ENCODE measurements at places on chromosomes 3 and 15.

GRCh38 chr3:123028233-123028828 is 768 bp upstream of the SEMA5B start:
- peak; percentile 47 for DNase-seq

DNA sequence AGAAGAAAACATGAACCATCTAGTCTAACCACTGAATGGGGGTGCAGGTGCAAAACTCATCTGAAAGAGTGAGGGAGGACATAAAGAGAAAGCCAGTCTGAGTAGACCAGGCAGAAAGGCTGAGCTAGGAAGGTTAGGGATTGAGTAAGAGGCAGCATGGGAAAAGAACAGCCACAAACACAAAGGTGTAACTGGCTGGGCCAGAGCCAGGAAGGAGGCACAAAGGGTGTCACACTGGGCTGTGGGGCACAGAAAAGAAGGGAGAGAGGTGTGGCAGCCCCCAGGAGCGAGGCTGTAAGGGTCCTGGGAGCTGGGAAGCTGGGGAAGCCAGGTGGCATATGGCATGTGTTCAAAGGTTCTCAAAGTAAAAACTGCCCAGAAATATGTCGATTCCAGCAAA is 18.7 kb downstream of the IGSF11 start:
- no peak for DNase-seq

DNA sequence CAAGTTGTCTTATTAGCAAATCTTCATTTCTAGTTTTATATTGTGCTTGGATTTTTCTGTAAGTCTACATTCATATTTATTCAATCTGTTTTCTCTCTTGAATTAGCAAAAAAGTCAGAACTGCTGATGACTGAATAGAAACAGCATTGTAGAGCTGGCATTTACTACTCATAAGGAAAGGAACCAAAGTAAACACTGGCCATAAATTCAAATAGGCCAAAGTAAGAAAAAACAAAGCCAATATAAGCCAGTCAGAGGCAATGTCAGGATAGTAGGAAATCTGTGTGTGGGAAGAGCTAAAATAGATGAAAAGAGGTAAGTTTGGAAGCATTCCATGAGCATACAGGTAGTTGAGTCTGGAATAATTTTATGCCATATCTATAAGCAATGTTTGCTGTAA is 307.2 kb upstream of the SLITRK3 start:
- no peak for DNase-seq

DNA sequence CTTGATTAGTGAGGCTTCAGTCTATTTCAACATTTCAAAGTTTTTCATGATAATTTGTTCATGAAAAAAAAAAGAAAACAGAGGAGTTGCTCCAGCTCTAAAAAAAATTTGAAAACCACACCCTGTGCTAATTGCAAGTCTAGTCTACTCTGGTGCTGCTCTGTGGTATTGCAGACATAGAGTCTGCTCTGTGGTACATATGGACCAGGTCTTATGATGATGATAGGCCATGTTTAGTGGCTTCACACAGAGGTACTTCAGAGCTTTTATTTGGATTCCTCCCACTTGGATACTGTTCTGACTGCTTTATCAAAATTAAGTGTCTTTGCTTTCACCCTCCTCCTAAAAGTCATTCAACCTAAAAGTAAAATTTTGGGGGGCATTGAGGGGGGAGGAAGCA is 160.8 kb downstream of the ALCAM start:
- DNase-seq = no peak

GRCh38 chr15:100175406-100176114 is 166.2 kb downstream of the ADAMTS17 start:
- no peak for DNase-seq

DNA sequence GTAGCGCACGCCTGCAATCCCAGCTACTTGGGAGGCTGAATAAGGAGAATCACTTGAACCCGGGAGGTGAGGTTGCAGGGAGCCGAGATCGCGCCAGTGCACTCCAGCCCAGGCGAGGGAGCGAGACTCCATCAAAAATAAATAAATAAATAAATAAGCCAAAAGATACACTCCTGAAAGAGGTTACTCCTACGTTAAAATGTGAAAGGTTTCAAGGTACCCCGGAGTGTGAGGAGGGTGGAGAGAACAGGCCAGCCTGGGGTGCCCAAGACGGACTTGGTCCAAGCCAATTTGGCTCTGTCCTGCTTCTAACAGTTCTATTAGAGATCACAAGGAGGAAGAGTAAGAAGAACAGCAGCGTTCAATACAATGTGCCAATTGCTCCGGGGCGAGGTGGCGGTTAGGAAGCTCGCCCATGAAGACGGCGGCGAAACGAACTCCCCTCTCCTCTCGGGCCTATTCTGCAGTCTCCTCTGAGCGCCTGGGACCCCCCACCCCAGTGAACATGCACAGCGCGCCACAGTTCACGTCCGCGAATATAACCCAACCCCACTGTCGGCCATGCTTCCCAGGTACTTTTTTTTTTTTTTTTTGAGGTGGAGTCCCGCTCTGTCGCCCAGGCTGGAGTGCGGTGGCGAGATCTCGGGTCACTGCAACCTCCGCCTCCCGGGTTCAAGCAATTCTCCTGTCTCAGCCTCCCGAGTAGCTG is 942 bp downstream of the ELP6 start:
- DNase-seq = no peak

DNA sequence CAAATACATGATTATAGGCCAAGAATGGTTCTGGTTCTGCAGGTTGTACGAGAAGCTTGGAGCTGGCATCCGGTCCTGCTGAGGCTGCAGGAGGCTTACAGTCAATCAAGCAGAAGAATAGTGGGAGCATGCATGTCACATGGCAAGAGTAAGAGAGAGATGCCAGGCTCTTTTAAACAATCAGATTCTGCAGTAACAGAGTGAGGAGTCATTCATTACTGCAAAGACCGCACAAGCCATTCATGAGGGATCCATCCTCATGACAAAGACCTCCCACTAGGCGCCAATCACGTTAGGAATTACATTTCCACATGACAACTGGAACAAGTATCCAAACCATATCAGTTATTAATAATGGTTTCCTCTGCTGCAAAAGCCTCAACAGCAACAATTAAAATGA is 536.8 kb downstream of the CADM2 start:
- no peak for DNase-seq

DNA sequence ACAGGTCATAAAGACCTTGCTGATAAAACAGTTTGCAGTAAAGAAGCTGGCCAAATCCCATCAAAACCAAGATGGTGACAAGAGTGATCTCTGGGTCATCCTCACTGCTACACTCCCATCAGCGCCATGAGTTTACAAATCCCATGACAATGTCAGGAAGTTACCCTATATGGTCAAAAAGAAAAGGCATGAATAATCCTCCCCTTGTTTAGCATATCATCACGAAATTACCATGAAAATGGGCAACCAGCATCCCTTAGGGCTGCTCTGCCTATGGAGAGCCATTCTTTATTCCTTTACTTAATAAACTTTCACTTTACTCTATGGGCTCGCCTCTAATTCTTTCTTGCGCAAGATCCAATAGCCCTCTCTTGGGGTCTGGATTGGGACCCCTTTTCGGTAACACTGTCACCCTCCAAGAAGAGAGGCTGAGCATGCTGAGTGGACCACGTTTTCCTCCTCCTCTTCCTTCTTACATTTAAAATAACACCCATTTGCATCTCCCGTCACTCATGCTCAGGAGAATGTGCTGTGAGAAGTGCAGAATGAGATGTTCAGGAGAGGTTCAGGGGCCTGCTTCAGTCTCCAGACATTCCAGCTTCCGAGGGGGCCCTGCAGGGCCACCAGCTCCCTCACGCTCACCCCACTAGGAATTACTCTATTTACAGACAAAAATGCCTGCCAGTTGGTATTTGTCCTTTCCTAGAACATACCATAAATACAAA is 47.3 kb downstream of the NSMCE3 start:
- no peak for DNase-seq

GRCh38 chr15:40204100-40204499 is 34.8 kb upstream of the PAK6 start:
- DNase-seq = no peak

- no peak for DNase-seq
Observed at GRCh38 chr3:16433701-16434151, 79.8 kb downstream of the RFTN1 start.

- no peak for DNase-seq
Observed at GRCh38 chr3:14343338-14344112, 58.9 kb upstream of the SLC6A6 start.

GRCh38 chr15:84057714-84058331 is 177.8 kb upstream of the GOLGA6L4 start:
- no peak for DNase-seq

GRCh38 chr3:48400824-48401433 is 28.9 kb downstream of the FBXW12 start:
- DNase-seq = peak; percentile 20

DNA sequence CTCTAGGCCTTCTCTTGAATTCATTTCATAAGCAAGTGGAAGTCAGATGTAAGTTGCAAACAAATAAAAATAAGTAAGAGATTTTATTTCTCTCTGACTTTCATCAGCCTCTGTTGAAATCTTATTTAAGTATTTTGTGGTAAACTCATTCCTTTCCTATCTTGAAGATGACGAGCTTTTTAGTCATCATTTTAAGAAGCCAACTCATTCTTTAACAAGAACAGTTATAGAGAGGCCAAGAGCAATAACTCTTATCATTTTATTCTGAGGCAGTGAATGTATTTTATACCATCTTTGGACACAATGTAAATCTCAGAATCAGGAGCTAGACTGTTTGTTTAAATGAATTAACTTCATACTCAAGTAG is 147.5 kb upstream of the MBNL1 start:
- peak; percentile 92 for DNase-seq

GRCh38 chr3:160343132-160343531 is 55.9 kb downstream of the IFT80 start:
- DNase-seq = no peak

- no peak for DNase-seq
Observed at GRCh38 chr15:33649217-33649933, 318.9 kb upstream of the CHRM5 start.

DNA sequence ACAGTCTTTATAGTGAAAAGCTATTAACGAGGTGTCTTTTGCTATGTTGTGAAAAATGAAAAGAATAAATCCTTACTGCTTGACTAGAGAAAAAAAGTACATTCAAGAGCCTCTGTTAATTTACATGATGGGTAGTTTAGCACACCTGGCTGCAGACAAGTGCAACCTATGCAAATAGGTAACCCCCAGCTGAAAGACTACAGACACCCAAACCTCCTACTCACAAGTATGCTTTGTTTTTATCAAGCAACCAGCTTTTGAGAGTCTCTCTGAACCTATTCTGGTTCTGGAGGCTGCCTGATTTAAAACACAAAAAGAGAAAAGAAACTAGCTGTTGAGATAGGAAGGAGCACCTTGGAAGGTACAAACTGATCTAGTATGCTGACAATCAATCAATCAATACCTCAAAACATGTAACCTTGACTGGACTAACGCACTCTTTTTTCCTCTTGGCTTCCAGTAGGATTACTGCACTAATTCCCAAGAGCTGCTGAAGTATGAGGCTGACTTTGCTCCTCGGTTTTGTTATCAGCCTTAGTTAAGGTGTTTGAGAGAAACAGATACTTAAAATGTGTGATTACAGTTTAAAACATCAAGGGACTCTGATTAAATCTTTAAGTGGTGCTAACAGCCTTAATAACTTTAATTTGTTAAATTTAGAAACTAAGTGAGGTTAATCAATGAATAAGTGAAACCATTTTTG is 63.6 kb downstream of the OSBPL10 start:
- DNase-seq = no peak

- DNase-seq = no peak
Observed at GRCh38 chr3:59246719-59247401, 197.0 kb upstream of the CFAP20DC start.

- no peak for DNase-seq
Observed at GRCh38 chr3:162170581-162170980, 674.0 kb downstream of the OTOL1 start.

GRCh38 chr3:38627956-38628355 is 21.5 kb downstream of the SCN5A start:
- no peak for DNase-seq

GRCh38 chr3:188951734-188952133 is 220.0 kb upstream of the TPRG1 start:
- no peak for DNase-seq
